Stimulated activated CD8-positive, alpha-beta memory T cell treated with anti-CD3 and anti-CD28 coated beads, Interleukin-15, amount 100 ng/mL, for 4 hours (primary cell): ENCODE measurements at places on chromosomes 16 and 17.

GRCh38 chr16:77190190-77190477 lies 856 bp upstream of the MON1B start:
- DNase-seq, result no peak

- DNase-seq, result no peak
Observed at GRCh38 chr16:66639091-66639885, 34.8 kb downstream of the CMTM3 start.

GRCh38 chr16:55471448-55472097 lies 7.4 kb upstream of the MMP2 start:
- DNase-seq, result no peak

DNA sequence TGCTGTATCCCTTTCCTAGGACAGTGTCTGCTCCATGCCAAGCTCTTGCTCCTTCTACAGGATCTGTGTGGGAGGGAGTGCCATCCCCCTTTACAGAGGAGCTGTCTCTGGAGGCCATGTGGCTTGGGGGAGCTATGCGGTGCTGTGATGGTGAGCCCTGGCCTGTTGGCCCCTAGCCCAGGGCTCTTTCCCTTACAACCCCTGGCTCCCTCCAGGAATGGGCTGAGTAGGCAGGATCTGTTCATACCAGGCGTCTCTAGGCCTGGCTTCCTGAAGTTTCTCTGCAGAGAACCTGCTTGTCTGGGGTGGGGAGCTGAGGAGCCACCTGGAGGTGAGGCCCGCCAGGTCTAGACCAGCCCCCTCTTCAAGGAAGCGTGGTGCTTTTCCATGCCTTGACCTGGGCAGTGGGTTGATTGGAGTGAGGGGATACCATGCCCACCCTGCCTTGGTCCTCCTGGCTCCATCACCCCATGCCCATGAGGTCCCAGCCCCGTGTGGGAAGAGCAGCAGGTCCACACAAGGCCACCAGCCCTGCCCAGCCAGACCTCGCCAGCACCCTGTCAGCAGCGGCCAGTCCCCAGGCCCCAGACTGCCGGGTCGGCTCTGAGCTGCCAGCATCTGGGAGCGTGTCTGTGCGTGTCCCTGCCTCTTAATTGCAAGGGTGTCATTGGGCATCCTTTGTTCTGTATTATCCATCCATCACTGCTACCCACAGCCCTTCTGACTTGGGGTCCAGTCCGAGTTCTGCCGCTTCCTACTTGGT lies 14.7 kb downstream of the LLGL2 start:
- no peak for DNase-seq

DNA sequence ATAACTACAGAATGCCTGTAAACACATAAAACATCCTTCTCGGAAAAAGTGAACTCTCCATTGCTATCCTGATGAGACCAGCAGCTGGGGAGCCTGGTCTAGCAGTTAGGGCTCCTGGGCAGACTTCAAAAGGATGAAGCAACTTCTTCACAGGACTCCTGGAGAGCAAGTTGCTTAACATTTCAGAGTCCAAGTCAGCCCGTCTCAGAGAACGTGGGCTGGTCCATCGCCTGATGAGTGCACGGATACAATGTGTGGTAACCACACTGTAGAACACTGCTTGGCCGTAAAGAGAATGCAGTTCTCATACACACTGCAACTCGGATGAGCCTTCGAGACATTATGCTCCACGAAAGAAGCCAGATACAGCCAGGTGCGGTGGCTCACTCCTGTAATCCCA lies 52.7 kb downstream of the TMEM235 start:
- no peak for DNase-seq

DNA sequence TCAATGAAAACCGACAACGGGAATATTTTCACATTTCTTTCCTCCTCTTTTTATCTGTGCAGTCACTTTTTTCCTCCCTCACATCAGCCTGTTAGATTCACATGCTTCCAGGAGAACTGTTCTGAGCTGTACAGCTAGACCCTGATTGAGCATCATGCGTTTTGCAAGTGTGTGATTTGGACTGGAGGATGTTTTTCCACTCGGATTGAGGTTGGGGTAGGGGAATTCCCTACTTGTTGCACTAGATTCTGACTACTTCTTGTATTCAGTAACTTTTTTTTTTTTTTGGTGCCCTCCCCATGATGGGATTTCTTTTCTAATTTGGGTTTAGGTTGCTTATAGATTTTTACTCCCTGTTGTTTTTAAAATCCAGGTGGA lies 4.8 kb downstream of the MSI2 start:
- DNase-seq, result no peak

- no peak for DNase-seq
Observed at GRCh38 chr16:73846007-73846330, 450.6 kb upstream of the PSMD7 start.

GRCh38 chr17:57035971-57036481 lies 49.0 kb upstream of the AKAP1 start:
- no peak for DNase-seq

- DNase-seq, result no peak
Observed at GRCh38 chr16:78994135-78994745, 606.3 kb downstream of the MAF start.

DNA sequence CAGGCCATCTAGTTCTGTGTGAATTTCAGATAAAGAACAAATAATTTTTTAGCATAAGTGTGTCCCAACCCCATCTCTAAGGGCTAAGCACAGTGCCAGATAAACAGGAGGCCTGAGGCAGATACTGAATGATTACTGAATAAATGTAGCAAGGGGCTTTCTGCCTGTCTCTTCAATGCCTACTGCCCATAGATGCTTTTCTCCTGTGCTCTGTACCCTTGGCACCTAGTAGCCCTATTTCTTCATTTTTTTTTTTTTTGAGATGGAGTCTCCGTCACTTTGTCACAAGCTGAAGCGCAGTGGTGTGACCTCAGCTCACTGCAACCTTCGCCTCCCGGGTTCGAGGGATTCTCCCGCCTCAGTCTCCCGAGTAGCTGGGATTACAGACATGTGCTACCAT lies 25.3 kb downstream of the IGFBP4 start:
- no peak for DNase-seq

- DNase-seq, result no peak
Observed at GRCh38 chr17:65139101-65139764, 2.1 kb downstream of the RGS9 start.

DNA sequence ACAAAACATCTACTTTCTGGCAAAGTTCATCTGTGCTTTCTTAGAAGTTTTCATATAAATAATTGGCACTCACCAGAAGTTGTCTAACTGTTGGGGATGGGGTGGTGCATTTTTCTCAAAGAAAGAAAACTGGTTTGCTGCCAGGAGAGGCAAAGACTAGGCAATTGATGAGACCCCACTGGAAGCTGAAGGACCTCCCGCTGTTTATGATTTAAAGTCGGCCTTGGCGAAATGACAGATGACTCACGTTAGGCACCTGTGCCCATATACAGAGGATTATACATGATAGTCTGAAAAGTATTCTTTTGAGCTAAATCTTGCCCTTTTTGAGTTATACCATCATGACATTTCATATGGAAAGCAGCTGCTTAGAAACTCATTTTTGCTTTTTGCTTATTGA lies 193.0 kb upstream of the ZFHX3 start:
- no peak for DNase-seq

DNA sequence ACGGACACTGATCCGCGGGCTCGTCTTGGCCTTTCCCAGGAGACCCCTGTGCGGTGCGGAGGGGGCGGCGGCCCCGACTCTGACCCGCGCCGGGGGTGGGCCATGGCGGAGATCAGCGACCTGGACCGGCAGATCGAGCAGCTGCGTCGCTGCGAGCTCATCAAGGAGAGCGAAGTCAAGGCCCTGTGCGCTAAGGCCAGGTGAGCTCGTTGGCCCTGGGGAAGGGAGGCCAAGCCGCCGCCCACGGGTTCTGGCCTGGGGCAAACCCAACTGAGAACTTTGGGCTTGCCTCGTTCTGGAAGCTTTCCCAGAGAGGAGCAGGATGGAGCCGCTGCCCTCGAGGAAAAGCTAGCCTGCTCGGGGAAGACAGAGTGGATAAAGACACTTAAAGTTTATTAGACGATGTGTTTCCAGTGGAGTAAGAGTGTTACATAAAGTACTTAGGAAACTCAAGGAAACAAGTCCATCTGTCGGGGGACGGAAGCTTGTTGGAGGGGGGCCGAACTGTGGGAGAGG lies 540 bp downstream of the PPP4C start:
- DNase-seq, result no peak

DNA sequence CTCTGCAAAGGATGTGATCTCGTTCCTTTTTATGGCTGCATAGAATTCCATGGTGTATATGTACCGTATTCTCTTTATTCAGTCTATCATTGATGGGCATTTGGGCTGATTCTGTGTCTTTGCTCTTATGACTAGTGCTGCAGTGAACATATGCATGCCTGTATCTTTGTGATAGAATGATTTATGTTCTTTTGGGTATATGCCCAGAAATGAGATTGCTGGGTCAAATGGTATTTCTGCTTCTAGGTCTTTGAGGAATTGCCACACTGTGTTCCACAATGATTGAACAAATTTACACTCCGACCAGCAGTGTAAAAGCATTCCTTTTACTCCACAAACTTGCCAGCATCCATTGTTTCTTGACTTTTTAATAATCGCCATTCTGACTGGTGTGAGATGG lies 60.2 kb upstream of the ADORA2B start:
- DNase-seq, result no peak

DNA sequence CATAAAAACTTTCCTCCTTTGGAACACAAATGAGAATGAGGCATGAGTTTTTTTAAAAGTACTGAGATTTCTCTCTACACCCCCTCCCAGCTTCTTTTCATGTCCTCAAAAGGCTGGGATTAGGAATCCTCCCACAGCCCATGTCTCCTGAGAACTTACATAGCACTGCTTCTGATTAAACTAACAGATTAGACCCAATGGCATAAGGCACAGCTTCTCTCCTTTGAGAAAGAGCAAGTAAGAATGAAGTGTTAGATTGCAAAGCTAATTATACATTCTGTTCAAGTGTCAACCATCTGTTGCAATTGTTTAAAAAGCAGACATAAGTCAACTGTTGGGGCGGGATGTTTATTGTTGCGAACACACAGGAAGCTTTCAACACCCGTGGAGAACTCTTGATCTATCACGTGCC lies 715.1 kb downstream of the CDH11 start:
- DNase-seq, result no peak

GRCh38 chr17:33927732-33928133 lies 327.4 kb upstream of the CCL2 start:
- no peak for DNase-seq

GRCh38 chr16:65745-66144 lies 6.7 kb downstream of the RHBDF1 start:
- DNase-seq, result peak; percentile 68

- DNase-seq, result no peak
Observed at GRCh38 chr17:38870259-38871165, 654 bp downstream of the LASP1 start.

DNA sequence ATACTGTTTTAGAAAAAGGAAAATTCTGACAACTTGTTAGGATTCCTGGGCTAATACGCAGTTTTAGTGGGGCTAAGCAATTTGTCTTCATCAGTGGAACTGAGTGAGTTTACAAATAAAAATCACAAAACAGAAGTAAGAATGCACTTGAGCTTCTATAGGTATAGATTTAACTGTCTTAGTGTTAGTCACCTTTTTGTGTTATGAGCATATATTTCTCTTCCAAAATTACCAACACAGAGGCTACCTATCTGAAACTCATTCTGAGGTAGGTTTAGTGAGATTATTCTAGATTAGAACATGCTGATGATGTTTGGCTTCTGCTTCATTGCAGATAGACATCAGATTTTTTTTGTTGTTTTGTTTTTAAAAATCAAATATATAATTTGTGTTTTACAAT lies 23.2 kb downstream of the METTL9 start:
- no peak for DNase-seq

DNA sequence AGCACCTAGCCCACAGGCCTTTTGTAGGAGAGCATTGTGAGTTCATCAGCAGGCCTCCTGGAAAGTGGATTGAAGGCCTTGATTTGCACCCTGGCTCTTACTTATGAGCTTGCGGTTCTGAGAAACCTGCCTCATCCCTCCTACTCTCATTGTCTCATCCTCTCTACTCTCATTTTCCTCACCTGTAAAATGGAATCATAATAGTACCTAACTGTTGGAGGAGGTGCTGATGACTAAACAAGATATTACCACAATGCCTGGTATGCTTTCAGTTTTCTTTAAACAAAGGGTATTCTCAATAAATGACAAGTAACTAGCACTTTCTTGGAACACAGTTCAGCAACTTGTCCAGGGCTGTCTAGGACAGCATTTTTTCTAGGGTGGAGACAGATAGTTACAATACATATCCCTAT lies 243.1 kb upstream of the MAF start:
- no peak for DNase-seq

- no peak for DNase-seq
Observed at GRCh38 chr16:56990407-56991286, 1.3 kb downstream of the NLRC5 start.

- DNase-seq, result no peak
Observed at GRCh38 chr17:27506348-27507218, 50.3 kb downstream of the KSR1 start.

GRCh38 chr17:57372156-57372555 lies 115.8 kb downstream of the MSI2 start:
- DNase-seq, result no peak

GRCh38 chr16:77383606-77384187 lies 51.1 kb downstream of the ADAMTS18 start:
- no peak for DNase-seq

- no peak for DNase-seq
Observed at GRCh38 chr16:17926866-17927399, 409.6 kb downstream of the NPIPA8 start.

- DNase-seq, result no peak
Observed at GRCh38 chr16:11597235-11598095, 10.7 kb upstream of the LITAF start.

DNA sequence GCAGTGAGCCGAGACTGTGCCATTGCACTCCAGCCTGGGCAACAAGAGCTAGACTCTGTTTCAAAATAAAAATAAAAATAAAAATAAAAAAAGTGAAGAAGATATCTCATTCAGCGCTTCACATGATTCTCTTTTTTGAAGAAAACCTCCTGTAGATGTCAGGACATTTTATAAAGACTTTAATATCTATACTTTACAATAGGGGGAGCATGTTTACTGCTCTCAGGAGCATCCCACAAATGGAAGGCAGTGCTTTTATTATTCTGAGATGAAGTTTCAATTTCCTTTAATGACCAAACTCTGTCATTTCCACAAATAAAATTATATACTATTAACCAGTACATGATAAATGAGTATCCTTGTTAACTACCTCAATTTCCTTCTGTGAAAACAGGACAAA lies 118.7 kb upstream of the MYOCD start:
- DNase-seq, result no peak

DNA sequence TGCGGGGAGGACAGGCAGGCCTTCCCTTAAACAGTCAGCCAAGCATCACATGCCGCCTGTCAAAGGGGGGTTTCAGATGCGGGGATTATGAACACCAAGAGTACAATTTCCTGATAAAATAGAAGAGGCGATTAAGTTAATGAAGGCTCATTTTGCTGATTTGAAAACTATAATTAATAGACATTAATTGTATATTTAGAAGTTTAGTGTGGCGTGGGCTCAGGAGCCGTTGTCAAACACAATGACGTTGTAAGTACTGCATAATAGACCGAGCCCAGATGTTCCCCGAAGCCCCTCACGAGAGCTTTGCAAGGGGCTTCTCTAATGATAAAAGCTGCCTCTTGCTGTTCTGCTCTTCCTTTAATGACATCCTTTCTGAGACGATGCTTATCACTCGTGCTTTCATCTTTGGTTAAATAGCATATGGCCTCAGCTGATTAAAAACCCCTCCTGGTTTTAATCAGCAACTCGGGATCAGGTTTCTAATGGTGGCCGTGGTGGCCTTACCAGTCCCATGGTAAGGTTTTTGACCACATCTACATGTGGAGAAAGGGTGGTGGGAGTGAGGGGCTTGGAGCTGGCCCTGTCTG lies 28.2 kb downstream of the SNX20 start:
- no peak for DNase-seq
